EH (cell line): ENCODE measurements at places on chromosomes 16 and 17.

DNA sequence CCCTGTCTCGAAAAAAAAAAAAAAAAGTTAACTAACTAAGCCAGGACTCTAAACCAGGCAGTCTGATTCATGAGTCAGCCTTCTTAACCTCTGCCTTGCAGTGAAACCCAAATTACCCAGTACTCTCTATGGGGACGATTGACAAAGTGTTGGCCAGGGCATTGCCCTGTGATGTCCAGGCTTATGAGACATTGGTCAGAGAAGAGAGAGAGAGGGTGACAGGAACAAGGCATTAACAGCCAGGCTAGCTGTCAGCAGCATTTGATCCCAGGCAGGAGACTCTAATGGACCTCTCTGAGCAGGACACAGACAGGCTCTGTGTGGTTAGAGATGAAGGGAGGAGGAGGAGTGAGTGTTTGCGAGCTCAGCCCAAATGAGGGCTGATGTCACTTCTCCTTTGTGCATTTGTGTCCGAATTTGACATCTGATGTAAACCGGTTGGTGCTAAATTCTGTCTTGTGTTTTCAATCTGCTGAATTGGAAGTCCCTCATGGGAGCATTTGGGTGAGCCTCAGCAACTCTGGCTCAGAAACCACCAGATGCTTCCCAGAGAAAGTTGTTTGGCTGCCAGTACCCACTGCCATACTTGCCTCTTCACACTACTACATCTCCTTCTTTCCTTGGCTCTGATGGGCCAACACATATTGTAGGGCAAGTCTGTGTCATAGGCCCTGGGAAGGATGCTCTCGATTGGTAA is 4.3 kb upstream of the MYL4 start:
- DNase-seq = peak; percentile 61

DNA sequence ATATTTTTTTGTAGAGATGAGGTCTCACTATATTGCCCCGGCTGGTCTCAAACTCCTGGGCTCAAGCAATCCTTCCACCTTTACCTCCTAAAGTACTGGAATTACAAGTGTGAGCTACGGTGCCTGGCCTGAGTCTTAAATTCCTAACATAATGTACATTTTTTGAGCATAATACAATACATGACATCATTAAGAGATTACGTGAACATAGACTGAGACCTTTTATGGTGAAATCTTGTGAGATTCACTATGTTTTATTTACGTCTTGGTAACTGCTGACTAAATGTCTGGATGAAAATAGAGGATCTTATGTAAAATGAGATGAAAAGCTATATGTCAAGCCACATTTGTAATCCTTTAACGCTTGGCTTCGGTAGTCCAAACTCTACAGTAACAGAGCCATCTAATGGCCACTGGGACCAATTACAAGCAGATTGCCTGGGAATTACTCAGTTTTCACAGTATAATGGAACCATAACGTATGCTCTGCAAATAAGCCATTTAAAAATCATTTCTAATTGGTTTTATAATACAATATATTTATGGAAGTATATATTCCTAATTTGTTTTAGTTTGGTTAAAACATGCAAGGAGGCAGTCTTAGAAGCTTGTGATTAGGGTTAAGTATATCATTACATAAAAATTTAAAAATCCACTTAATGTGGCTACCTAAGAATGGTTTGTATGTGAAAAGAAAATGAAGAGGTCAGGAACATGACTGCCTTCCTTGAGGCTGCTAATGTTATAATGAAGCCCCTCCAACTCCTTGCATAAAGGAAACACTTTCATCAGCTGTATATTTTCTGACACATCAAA is 8.1 kb upstream of the EFCAB13 start:
- peak; percentile 86 for DNase-seq

GRCh38 chr17:62693616-62694409 is 66.3 kb downstream of the MRC2 start:
- DNase-seq = no peak

GRCh38 chr16:89349947-89350633 is 132.6 kb downstream of the ZNF778 start:
- DNase-seq = no peak

DNA sequence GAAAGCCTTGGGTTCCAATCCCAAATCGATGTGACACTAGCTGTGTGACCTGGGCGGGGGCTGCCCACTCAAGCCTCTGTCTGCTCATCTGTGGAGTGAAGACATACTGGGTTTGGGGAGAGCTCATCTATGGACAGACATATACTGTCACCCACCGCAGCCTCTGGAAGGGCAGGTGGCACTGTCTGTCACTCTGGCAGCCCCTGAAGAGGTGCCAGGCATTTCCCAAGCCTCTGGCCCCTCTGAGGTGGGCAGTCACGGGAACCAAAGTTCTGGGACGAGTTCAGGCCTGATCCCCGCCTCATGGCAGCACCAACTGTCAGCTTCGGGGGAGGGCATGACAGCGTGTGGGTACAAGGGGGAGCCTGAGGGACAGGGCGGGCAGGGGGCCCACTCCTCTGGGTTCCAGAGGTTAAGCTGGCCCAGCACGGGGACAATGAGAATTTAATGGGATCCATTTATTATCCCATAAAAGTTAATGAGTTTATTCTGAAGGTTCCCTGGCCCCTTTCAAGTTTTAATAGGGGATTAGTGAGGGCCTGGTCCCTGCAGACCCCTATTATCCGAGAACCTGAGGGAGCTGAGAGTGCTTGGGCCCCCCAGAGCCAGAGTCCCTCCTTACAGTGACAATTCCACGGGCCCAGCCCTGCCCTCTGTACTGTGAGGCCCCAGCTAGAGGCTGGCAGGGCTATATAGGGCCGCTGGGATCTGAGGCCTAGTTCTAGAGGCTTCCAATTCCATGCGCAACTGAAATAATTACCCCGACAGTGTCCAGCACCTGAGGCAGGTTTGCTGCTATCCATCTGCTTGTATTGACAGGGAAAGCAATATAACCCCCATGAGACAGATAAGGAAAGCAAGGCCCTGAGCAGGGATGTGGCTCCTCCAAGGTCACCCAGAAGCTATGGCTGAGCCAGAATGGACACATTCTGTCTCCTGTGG is 18.8 kb downstream of the SEZ6 start:
- DNase-seq = no peak

GRCh38 chr16:69831212-69832123 is 69.3 kb downstream of the WWP2 start:
- peak; percentile 49 for DNase-seq

DNA sequence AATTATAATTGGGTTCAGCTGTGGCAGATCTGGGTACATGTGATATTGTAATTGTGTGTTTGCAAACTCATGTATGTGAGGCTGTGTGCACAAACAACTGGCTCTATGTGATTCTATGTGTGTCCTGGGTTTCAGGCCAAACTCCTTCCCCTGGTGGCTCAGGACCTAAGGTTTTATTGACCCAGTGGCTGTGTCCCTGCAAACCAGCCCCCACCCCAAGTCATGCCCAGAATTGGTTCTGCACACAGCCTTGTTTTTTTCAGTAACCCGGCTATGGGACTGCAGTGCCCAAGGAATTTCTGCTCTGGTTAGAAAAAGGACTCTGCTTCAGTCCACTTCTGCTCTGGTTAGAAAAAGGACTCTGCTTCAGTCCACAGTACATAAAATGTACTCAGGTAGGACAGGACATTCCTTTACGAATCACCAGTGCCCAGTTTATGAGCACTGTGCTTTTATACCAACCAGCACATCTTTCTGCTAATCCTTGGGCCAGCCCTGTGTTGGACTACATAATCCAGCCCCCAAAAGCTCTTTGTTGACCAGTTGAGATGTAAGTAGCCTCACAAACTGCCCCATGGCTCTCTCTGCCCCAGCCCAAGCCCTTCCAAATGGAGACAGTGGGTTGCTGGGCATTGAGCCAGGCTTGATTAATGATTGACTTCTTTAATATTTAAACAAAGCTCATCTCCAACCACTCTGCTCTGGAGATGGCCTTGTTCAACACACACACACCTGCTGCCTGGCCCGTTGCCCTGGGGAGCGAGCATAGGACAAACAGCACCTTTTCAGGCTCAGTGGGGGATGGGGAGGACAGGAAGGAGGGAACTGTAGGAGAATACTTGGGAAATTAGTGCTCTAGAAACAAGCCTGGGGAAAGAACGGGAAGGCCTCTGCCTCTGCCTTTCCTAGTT is 2.9 kb upstream of the KCNH6 start:
- DNase-seq = no peak

DNA sequence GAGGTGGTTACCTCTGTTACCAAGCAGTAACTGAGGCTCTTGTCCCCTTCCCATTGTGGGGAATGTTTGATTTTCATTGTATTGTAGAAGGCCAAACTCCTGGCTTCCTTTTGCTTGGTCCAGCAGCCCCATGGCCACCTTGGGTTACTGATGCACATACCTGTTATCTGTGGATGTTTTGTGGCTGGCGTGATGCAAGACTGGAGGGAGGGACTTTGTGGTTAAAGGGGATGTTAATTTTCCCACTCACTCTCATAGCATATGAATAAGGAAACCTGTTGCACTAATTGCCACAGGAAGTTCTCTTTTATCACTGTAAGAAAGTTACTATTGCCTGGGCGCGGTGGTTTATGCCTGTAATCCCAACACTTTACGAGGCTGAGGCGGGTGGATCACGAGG is 168.6 kb upstream of the HS3ST4 start:
- DNase-seq = no peak

DNA sequence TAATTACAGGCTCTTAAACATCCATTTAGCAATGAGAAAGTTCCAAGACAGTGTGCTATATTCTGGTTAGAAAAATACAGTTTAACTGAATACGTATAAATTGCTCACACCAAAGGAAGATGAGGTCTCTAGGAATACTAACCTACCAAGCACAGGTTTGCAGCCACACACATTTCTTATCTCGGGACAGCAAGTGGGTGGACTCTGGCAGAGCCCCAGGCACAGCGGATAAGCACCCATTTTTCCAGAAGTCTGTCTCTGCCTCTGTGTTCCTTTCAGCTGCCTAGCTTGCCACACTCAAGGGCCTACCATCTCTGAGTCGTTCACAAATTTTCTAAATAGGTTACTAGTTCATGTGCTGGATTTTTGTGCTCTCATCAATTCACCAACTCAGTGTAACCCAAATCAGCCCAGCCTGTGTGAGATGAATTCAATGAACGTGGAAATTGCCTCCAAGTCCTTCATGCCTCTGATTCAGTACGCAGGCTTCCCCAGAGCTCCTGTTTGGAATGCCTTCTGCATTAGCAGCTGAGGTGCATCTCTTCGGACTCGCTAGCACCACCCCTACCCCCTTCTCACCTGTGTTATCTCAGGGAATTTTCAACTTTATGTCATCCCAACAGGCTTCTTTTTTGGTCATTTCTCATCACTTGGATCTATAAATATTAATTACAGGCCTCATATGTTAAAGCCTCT is 581.0 kb upstream of the CDH11 start:
- no peak for DNase-seq

GRCh38 chr16:89146211-89147005 is 25.1 kb upstream of the CDH15 start:
- DNase-seq = no peak

DNA sequence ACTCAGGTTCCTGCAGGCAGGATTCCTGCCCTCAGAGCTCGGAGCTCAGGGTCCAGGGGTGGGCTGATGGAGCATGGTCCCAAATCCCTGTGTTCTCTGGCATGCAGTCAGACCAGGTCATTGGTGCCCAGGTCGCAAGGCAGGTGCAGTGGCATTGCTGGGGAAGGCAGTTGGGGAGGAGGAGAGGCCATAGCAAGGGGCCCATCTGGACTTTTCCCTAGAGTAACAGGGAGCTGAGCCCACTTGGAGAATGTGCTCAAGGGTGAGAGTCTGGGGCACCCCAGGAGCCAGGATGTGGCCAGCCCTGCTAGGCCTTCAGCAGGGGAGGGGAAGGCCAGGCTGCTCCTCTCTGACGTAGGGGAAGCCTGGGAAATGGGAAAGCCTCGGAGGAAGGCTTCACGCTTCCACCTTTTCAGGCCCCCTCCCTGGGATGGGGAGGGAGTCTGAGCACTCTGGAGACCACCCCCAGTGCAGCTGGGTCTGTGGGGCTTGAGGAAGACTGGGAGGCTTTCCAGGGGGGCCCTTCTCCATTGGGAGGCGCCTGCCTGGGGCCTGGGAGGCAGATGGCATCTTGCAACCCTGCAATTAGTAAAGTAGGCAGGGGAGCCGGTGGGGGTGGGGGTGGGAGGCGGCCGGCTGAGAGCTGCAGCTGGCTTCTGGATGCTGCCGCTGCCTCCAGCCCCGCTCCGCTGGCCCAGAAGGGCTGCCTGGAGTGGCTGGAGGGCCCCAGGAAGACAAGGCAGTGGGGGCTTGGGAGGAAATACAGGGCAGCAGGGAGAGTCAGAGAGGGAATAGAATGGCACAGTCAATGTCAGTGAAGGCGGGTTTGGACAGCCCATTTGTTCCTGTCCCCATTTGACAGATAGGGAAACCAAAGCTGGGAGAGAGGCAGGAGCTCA is 21.1 kb upstream of the DOK4 start:
- DNase-seq = no peak

DNA sequence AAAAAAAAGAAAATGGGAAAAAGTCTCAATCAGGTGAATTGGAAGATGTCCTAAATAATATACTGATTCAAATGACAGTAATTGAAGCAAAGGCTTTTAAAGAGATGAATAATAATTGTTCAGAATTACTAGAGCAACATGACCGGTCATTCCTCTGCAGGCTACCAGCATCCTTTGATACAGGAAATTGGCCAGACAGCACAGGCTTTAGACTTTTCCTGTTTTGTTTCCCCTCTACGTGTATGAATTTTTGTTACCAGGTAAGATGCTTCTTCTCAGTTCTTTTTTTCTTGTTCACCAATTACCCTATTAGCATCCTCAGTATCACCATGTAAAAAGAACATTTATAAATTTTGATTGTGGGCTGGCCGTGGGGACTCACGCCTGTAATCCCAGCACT is 77.5 kb downstream of the RPGRIP1L start:
- DNase-seq = no peak

DNA sequence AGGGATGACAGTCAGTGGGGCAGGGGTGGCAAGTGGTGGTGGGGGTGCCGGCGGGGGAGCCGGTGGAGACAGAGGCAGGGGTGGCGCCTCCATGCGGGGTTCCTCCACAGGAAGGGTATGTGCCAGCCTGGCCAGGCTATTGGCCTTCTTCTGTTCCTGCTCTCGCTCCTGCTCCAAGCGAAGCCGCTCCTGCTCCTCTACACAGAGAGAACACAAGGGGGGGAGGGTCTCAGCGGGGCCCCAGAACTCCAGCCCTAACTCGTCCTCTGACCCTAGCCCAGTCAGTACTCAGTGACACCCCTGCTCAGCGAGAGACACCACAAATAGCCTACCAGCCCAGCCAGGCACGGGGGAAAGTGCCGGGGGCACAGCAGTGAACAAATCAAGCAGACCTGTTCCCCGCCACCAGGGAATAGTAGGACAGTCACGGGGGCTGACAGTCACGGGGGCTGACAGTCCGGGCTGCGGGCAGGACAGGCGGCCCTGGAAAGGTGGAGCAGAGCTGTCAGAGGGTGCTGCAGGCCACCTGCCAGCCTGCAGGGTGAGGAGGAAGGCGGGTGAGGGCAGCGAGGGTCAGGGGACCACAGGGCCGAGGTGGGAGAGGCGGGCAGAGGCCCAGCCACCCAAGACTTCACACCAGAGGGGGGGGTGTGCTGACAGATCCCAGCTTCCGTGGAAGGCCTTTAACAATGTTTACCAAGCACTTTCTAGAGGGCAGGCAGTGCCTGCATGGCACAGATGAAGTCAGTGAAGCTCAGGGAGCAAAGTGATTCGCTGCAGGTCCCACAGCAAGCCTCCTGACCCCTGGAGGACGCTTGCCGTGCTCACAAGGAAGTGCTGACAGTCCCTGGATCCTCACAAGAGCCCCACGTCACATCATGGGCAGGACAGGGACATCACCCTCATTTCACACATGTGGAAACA is 5.3 kb downstream of the MNT start:
- DNase-seq = peak; percentile 62
